ENCODE measurements at places on chromosomes 6 and 20. TPM values are rescaled to one million over a fixed set of nuclear protein-coding genes. Genes with fewer than 3 reads are reported as not detected.

GRCh38 chr6:56475736-56476457 lies 166.8 kb downstream of the DST start:
- no peaks in the 10 kb centered on the region for H3K4me1 ChIP-seq
- DNase-seq: no peak
- no peak overlapping the region for H3K27ac ChIP-seq
- no peak overlapping the region for H3K4me3 ChIP-seq
- H3K36me3 ChIP-seq: no peaks in the 10 kb centered on the region
- H3K27me3 ChIP-seq: no peaks in the 10 kb centered on the region

DNA sequence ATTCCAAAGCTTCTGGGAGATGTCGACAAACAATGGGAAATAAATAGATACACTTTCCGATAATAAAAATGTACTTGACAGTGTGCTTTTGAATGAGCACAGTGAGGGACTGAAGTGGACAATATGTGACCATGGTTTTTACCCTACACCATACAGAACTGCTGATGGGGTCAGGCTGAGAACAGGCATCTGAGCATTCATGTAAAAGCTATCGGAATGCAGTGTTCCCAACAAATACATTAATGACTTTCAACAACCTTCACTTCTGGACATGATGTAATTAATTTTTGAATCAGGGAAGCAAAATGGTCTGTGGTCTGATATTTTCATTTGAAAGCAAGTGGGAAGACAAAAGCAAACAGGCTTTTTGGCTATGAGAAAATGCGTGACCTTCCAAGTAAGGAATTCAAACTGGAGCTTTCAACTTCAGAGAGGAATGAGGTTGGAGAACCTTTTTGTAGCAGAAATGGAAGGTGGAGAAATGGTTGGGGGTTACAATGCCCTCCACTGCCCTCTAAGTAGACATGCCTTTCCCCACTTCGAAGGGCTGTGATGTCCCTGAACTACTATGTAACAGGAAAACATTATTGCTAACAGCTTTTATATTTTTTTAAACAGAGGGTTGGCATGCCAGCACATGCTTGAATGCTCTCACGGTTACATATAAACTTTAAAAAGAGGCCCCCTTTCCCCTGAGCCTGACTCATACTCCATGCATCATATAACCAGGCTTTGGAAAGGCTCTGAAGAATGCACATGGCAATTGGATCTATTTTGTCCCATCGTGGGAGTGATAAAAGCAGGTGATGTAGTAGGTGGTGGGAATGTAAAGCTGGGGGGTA lies 203.5 kb upstream of the CITED2 start:
- peaks cover 4% of the 10 kb centered on the region for H3K36me3 ChIP-seq
- H3K4me1 ChIP-seq: peaks cover 29% of the 10 kb centered on the region

GRCh38 chr6:116008470-116009243 lies 52.0 kb downstream of the FRK start:
- peaks cover 5% of the 10 kb centered on the region for H3K27me3 ChIP-seq
- no peak overlapping the region for H3K27ac ChIP-seq
- no peaks in the 10 kb centered on the region for H3K4me1 ChIP-seq
- no peaks in the 10 kb centered on the region for H3K36me3 ChIP-seq
- DNase-seq: no peak

- no peak overlapping the region for H3K27ac ChIP-seq
- H3K27me3 ChIP-seq: no peaks in the 10 kb centered on the region
- H3K4me3 ChIP-seq: no peak overlapping the region
- H3K36me3 ChIP-seq: no peaks in the 10 kb centered on the region
- DNase-seq: no peak
Observed at GRCh38 chr6:77136086-77136485, 327.2 kb downstream of the HTR1B start.

- H3K27ac ChIP-seq: no peak overlapping the region
- no peak overlapping the region for H3K4me3 ChIP-seq
- no peak for DNase-seq
- no peaks in the 10 kb centered on the region for H3K4me1 ChIP-seq
- H3K36me3 ChIP-seq: no peaks in the 10 kb centered on the region
Observed at GRCh38 chr6:13538084-13538483, 36.3 kb upstream of the SIRT5 start.

GRCh38 chr20:48760403-48760983 lies 67.3 kb downstream of the PREX1 start:
- DNase-seq: peak; percentile 75
- peaks cover 86% of the 10 kb centered on the region for H3K4me1 ChIP-seq
- peak overlapping the region; percentile 78 for H3K4me3 ChIP-seq
- H3K27me3 ChIP-seq: no peaks in the 10 kb centered on the region
- H3K36me3 ChIP-seq: peaks cover 53% of the 10 kb centered on the region

GRCh38 chr20:24782301-24782700 lies 166.8 kb upstream of the CST7 start:
- no peaks in the 10 kb centered on the region for H3K36me3 ChIP-seq
- no peak overlapping the region for H3K4me3 ChIP-seq
- H3K4me1 ChIP-seq: peaks cover 10% of the 10 kb centered on the region
- no peak for DNase-seq
- H3K27ac ChIP-seq: no peak overlapping the region
- H3K27me3 ChIP-seq: peaks cover 17% of the 10 kb centered on the region

GRCh38 chr6:132498638-132499037 lies 14.3 kb downstream of the STX7 start:
- peaks cover 33% of the 10 kb centered on the region for H3K4me1 ChIP-seq
- no peaks in the 10 kb centered on the region for H3K27me3 ChIP-seq
- H3K27ac ChIP-seq: no peak overlapping the region
- no peak overlapping the region for H3K4me3 ChIP-seq
- H3K36me3 ChIP-seq: peaks cover 37% of the 10 kb centered on the region
- DNase-seq: no peak

DNA sequence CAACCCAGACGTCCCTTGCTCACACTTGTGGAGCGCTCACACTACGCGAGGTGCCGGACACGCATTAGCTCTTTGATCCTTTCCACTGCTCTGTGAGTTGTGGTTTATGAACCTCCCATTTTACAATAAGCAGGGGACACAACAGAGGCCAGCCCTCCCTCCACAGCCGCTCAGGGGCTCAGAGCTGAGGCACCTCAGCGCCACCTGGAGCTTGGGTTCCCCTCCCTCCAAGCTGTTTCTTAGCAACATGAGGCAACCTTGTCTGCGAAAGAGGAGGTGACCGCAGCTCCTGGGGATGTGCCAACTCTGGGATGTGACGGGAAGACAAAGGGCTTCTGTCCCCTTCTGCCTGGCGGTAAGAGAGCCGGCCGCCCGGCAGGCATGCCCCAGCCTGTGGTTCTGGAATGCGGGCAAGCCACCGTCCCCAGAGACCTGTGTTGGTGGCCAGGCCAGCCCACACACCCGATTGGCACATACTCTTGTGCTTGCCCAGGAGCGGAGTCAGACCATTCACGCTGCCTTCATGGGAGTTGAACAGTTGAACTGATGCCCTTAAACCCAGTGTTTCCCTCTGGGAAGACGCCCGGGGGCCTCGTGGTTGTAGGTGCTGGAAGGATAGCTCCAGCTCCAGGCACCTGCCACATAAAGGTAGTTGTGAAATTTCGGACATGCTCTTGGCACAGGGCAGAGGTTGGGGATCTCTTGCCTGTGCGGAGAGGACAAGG lies 44.5 kb downstream of the RBM38 start:
- peaks cover 1% of the 10 kb centered on the region for H3K36me3 ChIP-seq
- H3K27me3 ChIP-seq: peaks cover 3% of the 10 kb centered on the region
- no peak overlapping the region for H3K27ac ChIP-seq
- H3K4me3 ChIP-seq: no peak overlapping the region
- peaks cover 43% of the 10 kb centered on the region for H3K4me1 ChIP-seq
- no peak for DNase-seq

GRCh38 chr6:21590346-21590745 lies 3.2 kb upstream of the SOX4 start:
- H3K4me3 ChIP-seq: no peak overlapping the region
- no peaks in the 10 kb centered on the region for H3K36me3 ChIP-seq
- peaks cover 47% of the 10 kb centered on the region for H3K27me3 ChIP-seq
- no peak for DNase-seq
- H3K4me1 ChIP-seq: peaks cover 5% of the 10 kb centered on the region

DNA sequence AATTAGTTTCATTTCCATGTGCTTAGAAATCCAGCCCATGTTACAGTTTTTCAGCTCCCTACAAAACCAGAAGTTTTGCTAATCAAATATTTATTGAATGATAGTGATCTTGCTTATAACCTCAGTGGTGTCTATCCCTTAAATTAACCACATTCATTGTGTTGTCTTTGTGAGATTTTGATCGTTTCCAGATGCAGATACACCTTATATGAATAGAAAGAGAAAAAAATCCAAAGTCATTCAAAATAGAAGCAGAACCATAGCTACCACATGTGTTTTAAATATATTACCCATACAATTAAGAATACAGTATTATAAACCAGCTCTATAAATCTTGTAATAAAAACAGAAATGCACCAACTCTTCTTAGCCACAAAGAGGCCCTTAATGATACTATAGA lies 60.6 kb upstream of the RREB1 start:
- no peaks in the 10 kb centered on the region for H3K36me3 ChIP-seq
- H3K27me3 ChIP-seq: peaks cover 55% of the 10 kb centered on the region
- H3K27ac ChIP-seq: no peak overlapping the region
- DNase-seq: no peak
- H3K4me1 ChIP-seq: peaks cover 4% of the 10 kb centered on the region

- no peak overlapping the region for H3K27ac ChIP-seq
- no peak for DNase-seq
- H3K4me1 ChIP-seq: peaks cover 6% of the 10 kb centered on the region
- H3K4me3 ChIP-seq: no peak overlapping the region
Observed at GRCh38 chr6:38144365-38144945, 324.9 kb downstream of the ZFAND3 start.

GRCh38 chr20:39645131-39645530 lies 683.0 kb downstream of the DHX35 start:
- H3K27me3 ChIP-seq: no peaks in the 10 kb centered on the region
- DNase-seq: no peak
- H3K4me3 ChIP-seq: no peak overlapping the region

DNA sequence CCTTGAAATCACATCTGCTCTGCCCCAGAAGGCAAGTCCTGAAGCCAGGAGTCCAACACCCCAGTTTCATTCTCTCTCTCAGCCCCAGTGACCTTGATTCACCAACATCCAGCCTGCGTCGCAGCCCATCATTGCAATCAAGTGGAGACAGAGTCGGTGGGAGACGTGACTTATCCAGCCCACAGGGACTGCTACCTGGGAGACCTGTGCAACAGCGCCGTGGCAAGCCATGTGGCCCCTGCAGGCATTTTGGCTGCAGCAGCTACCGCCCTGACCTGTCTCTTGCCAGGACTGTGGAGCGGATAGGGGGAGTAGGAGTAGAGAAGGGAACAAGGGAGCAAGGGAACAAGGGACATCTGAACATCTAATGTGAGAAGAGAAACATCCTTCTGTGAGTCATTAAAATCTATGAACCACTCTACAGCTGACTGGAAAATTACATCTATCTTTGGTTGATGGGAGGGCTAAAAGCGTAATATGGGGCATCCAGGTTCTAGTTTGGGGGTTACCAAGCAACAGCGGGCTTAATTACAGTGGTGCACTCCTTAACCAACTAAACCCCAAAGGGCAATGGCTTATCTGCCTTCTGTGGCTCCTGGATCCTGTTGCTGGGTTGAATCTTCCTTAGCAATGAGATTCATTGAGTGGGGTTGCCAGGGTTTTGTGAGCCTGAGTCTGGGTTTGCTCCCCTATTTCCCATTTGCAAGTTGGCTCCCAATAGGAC lies 2.5 kb downstream of the LY6G6D start:
- no peak for DNase-seq
- H3K4me1 ChIP-seq: peaks cover 5% of the 10 kb centered on the region
- H3K4me3 ChIP-seq: no peak overlapping the region
- no peaks in the 10 kb centered on the region for H3K36me3 ChIP-seq
- H3K27ac ChIP-seq: no peak overlapping the region

DNA sequence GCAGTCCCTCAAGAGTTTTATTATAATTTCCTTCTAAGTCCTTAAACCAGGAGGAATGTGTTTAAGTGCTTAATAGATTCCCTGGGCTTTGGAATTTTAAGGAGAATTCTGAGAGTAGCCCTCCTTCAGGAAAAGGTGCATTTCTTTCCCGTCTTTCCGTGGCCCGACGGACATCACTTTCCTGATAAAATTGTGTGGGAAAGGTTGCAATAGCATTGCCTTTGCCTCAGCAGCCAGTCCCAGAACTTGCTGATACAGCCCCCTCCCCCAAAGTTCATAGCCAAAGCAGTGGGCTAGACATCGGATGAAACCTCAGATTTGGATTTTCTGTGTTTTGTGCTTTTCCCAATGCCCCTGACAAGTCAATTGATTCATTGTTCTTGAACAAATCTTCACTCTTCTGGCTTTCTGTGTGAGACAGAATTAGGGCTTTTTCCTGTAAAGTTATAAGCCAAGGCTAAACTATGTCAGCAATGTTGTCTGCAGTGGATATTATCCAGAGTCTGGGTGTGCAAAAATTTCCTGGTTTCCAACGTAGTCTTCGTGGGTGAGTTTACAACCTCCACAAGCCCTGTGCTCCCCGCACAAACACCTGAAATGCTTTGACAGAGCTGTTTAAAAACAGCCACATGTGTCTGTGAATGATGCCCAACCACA lies 1.1 kb upstream of the SMOC2 start:
- DNase-seq: no peak
- H3K27ac ChIP-seq: no peak overlapping the region
- H3K4me3 ChIP-seq: no peak overlapping the region
- H3K36me3 ChIP-seq: no peaks in the 10 kb centered on the region
- no peaks in the 10 kb centered on the region for H3K4me1 ChIP-seq
- H3K27me3 ChIP-seq: peaks cover 25% of the 10 kb centered on the region

GRCh38 chr20:17654649-17655285 lies 27.3 kb downstream of the RRBP1 start:
- DNase-seq: no peak
- peaks cover 34% of the 10 kb centered on the region for H3K36me3 ChIP-seq
- peaks cover 14% of the 10 kb centered on the region for H3K4me1 ChIP-seq
- no peak overlapping the region for H3K27ac ChIP-seq
- H3K27me3 ChIP-seq: no peaks in the 10 kb centered on the region

Gene TPD52L1
- total RNA-seq: 0.29 TPM

Gene AIF1
- total RNA-seq: 55.5 TPM

Gene PPP1R3G
- total RNA-seq: not detected

Gene STX16
- total RNA-seq: 99.9 TPM

Gene SIRPD
- not detected for total RNA-seq

Gene SYTL3
- total RNA-seq: 123 TPM

Gene ENTPD6
- total RNA-seq: 43.5 TPM

Gene GABRR1
- total RNA-seq: not detected

Gene PIM1
- total RNA-seq: 182 TPM

Gene PSORS1C1
- total RNA-seq: 0.26 TPM

Gene BPIFA1
- total RNA-seq: not detected
